ENCODE measurements at places on chromosomes 16 and 17.

DNA sequence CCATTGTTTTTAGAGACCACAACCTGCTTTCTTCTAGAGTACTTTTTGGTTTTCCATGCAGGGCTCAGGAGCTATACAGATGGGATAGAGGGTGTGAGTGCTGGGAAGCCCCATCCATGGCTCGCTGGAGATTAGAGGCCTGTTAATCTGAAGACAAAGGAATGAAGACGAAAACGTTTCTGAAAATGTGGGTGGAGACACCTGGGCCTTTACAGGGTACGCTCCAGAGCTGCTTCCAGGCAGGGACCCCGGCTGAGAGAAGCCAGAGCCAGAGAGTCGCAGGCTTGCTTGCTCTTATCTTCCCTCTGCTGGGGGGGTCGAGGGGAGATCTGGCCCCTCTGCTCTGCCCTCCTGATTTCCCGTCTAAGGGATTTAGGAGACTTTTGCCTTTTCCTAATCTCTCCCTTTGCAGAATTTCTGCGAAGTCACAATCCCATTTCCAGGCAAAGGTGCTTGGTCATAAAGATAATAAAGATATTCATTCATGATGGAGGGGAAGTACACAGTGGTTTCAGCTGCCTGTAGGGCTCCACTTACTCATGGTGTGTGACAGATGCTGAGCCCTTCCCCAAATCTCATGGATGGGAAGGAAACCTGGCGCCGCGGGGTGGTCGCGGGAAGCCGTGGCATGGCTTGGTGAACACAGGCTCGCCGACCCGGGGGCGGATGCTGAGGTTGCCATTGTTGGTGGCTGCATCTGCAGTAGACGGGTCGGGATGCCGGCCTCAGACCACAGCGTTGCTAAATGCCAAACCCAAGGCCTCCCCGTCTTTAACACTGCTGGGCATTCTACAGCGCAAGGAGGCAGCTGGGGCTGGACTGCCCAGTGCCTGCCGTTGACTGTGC lies 4.8 kb upstream of the SOCS3 start:
- DNase-seq: no peak

GRCh38 chr17:61398721-61399130 lies 917 bp upstream of the TBX2 start:
- no peak for DNase-seq

GRCh38 chr16:71867939-71868338 lies 16.0 kb downstream of the ZNF821 start:
- no peak for DNase-seq

DNA sequence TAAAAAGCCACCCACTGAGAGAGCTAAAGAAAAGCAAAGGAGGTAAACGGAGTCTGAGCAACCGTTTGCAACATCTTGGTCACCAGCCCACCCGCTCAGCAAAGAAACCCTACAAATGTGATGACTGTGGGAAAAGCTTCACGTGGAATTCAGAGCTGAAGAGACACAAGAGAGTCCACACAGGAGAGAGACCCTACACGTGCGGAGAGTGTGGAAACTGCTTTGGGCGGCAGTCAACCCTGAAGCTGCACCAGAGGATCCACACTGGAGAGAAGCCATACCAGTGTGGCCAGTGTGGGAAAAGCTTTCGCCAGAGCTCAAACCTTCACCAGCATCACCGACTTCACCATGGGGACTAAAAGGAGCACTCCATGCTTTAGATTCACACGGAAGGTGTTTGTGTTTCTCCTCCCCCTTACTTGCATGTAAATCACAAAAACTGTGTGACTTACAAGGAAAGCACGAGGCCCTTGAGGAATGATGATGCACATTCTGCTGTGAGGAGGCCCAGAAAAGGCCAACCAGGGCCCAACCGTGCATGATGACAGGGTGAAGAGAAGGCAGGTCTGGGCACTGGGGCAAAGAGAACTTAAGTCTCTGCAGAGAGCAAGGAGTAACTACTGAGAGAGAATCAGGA lies 7.7 kb downstream of the ZNF174 start:
- no peak for DNase-seq

DNA sequence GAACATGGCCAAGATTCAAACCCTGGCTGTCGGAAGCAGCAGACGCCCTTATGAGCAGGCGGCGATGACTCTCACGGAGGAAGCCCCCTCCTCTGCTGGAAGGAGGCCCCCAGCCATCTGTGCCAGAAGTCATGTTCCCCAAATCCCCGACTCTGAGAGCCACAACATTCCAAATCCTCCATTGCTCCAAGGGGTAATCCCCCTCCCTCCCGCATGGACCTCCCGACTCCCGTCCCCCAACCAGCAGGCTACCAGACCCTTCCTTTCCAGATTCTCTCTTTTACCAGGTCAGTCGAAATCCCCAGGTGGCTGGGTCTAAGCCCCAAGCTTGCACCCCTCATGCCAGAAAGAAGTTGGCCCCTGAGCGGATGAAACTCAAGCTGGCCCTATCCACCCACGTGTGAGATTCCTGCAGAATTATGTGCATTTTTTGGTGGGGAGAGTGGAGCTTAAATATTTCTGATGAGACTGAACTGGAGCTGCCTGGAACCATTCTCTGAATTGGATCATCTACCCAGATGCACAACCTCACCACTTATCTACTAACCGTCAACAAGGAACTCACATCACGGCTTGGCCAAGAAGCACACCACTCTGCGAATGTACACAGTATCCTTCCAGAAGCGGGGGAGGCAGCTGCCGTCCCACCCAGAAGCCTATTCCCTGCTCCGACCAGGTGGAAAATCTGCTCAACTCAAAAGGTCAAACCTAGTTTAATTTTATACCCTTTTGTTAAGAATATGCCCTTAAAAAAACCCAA lies 283.5 kb downstream of the C16orf95 start:
- no peak for DNase-seq

- DNase-seq: no peak
These were observed 5.3 kb downstream of the DUSP14 start for GRCh38 chr17:37494971-37495370.

DNA sequence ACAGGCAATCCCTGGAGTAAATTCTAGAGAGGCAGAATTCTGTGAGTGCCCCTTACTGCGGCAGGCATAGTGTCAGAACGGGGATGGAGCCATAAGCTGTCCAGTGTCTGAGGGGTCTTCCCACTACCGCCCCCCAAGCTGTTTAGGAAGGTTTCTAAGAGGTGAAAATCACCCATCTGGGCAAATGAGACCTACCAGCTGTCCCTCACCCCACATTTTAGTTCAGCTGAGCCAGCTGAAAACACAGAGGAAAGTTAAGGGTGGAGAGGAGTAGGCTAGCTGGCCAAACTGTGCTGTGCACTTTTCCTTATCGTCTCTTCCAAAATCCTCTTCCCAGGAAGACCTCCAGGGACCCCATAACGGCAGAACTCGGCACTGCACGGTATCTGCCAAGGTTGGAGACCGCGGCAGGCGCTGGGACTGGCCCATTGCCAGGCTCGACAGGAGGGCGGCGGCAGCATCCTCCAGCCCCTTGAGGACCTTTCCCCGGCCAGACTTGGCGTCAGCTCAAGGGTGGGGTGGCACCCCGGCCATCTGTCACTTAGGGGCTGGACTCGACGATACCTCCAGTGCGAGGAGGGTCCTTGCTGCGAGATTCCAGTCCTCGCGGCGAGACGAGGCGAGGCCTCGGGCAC lies 955 bp downstream of the ACLY start:
- DNase-seq: no peak

- DNase-seq: no peak
These were observed 4.7 kb downstream of the NOD2 start for GRCh38 chr16:50697881-50698767.

DNA sequence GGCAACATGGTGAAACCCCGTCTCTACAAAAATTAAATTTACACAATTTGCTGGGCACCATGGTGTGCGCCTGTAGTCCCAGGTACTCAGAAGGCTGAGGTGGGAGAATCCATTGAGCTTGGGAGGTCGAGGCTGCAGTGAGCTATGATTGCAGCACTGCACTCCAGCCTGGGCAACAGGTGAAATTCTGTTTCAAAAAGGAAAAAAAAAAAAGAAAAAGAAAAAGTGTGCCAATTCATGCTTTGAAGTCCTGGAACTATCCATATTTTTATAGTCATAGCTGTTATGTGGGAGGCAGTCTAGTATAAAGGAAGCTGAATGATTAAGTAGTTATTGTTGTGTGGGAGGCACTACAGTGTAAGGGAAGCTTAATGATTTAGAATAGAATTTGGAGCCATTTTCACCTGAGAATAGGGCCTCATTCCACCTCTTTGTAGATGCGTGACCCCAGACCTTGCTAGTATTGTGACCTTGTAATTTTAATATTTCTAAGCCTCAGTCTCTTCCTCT lies 31.6 kb downstream of the IQCK start:
- DNase-seq: no peak

- DNase-seq: no peak
These were observed 63.5 kb upstream of the C17orf78 start for GRCh38 chr17:37312137-37312923.

GRCh38 chr16:67283826-67284555 lies 4.7 kb downstream of the PLEKHG4 start:
- DNase-seq: no peak

DNA sequence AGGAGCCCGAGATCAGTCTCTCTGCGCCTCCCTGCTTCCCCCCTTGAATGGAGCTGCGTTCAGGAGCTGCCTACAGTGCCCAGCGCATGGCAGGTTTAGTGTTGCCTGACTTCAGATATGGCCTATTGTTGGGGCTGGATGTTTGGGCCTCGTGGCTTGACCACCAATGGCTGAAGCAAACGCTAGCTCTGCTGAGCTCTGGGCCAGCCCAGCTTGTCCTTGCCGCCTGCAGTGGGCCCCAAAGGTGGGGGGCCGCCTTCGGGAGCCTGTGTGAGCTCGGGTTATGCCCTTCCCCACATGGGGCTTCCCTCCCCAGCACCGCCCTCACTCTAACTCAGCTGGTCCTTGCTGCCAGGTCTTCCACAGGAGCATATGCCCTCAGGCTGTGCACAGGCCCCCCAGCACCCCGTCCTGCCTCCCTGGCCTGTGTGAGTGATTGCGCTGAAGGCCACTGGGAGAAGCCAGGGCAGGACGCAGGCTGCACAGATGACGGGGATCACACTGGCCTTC lies 2.0 kb upstream of the METTL26 start:
- DNase-seq: no peak

DNA sequence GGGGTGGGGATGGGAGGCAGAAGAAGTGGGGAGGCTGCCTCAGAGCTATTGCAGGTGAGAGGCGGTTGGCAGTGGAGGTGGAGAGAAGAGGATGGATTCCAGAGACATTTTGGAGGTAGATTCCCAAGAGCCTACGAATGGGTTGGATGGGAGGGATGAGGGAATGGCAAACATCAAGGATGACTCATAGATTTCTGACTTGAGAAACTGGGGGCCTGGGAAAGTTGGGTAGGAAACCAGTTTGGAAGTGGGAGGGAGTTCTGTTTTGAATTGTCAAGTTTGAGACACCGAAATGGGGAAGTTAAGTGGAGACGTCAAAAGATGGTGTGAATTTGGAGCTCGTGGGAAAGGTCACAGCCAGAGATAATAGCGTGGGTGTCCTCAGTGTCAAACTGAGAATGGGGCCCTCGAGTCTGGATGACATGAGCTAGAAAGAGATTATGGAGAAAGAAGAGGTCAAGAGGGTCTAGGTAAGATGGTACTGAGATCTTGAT lies 6.2 kb upstream of the CYLD start:
- DNase-seq: no peak

DNA sequence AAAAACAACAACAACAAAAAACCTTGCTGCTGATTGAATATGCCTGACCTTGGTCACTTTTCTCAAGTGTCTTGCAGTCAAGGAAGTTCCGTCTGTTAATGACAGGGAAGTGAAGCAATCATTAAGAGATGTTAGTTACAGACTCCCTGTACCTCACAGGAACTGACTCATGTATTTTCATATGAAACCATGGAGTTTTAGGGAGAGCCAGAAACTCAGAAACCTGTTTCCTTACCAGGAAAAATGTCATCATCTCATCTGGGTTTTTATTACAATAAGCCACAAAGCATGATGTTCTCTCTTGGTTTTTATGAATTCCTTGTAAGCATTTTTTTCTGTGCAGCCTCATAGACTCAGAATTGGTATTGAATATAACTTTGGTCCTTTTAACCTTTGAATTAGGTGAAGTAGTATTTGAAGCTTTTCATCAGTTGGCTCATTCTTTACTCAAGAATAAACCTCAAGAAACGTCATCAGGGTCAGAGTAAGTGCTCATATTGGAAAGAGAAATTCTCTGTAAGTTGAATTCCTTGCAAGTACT lies 10.3 kb downstream of the LYRM1 start:
- DNase-seq: no peak

- DNase-seq: no peak
These were observed 119.1 kb downstream of the HIC1 start for GRCh38 chr17:2174014-2174413.

GRCh38 chr16:88570691-88571092 lies 489 bp downstream of the ZC3H18 start:
- no peak for DNase-seq

DNA sequence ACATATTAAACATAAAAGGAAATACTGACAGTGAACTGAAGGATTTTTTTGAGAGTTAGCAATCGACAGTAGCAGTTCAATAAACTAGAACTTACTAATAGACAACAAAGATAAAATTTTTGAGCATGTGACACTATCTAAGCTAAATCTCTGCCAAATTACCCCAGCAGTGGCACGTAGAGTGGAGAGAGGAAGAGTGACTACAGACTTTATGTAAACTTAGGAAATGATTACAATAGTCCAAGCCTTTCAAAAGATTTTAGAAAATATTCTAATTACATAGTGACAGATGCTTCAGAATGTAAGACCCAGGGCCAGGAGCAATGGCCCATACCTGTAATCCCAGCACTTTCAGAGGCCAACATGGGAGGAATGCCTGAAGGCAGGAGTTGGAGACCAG lies 52.4 kb downstream of the CFDP1 start:
- DNase-seq: no peak

DNA sequence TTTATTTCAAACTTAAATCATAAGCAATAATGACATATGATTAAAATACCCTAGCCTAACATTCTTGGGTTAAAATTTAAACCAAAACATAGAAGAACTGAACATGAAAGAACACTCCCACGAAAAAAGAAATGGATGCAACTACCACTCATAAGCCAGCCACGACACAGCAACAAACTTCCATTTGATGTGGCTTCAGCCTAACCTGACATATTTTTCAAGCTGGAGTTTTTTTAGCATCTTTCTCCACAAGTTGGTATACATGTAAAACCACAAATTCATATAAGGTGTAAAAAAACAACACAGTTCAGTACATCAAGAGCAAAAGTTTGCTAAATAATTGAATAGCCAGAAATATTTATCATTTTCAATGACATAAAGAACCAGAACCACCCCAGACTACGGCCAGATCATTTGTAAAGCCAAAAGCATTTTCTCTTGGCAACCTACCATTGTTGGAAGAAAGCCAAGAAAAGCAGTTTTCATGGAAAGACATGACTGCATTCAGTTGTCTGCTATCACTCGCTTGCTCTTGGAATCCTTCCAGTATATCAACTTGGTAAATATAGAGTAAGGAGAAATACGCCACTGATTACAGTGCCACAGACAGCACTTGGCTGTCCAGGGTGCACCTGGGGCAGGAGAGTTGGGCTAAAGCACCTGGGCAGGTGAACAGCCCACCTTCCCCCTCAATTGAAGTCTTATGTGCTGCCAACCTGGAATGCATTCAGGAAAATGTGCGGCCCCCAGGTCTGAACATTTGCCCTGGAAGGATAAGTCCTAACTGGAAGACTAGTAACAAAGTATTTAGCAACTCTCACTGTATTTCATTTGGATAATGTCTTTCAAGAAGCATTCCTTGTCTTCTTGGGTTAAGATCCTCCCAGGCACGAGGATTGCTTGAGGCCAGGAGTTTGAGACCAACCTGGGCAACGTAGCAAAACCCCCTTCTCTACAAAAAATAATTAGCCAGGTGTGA lies 60.5 kb downstream of the CREBBP start:
- DNase-seq: no peak
